ENCODE measurements at places on chromosomes 3 and 15.

DNA sequence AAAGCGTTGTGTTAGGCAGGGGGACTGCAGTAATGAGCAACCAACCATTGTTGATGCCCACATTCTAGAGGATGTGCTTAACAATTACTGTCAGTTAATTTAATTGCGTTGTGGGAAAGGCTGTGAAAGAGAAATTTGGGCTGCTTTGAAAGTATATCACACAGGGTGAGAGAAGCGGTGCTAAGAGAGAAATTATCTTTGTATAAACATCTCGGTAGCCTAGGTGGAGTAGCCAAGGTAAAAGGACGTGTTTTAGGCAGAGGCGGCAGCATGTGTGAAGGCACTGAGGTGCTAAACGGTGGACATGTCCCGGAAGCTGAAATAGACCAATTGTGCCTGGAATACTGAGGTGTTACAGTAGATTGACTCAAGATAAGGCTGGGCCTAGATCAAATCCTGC lies 71.9 kb downstream of the UBE2E2 start:
- no peak for DNase-seq

DNA sequence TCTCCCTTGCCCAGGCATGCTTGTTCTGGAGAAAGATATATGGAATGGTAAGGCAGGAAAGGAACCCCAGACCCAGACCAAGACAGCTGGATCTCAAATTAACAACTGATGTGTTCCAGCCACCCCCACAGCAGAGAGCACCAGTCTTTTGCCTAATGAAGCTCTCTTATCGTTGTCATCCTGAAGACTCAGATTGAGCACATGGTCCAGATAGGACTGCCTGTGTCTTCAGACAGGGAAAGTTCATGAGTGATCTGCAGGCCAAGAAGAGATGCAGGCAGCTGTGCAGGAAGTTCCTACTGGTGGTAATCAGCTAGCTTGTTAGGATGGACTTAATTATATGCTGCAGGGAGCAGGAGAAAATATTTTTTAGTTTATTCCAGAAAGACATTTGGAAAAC lies 53.3 kb downstream of the PPP2R3A start:
- peak; percentile 15 for DNase-seq

GRCh38 chr3:67875858-67876257 lies 221.4 kb upstream of the SUCLG2 start:
- no peak for DNase-seq

- DNase-seq, result no peak
Measured at GRCh38 chr15:58491499-58492202, 59.9 kb downstream of the LIPC start.

GRCh38 chr3:101170806-101171558 lies 149.4 kb downstream of the IMPG2 start:
- no peak for DNase-seq

DNA sequence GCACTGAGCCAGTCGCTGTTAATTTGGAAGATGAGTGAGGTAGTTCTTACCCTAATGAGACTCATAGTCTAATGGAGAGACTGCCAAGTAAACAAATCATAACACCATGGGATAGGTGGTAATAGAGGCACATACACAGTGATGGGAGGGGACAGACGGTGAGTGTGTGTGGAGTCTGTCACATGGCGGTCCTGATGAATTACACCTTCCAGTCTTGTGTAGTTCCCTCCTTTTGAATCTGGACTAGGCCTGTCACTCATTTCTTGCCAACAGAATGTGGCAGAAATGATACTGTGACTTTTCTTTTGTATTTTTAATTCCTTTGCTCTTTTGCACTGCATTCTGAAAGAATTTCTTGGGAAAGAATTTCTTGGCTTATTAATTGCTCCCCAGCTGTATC lies 78.1 kb downstream of the NR1D2 start:
- no peak for DNase-seq

DNA sequence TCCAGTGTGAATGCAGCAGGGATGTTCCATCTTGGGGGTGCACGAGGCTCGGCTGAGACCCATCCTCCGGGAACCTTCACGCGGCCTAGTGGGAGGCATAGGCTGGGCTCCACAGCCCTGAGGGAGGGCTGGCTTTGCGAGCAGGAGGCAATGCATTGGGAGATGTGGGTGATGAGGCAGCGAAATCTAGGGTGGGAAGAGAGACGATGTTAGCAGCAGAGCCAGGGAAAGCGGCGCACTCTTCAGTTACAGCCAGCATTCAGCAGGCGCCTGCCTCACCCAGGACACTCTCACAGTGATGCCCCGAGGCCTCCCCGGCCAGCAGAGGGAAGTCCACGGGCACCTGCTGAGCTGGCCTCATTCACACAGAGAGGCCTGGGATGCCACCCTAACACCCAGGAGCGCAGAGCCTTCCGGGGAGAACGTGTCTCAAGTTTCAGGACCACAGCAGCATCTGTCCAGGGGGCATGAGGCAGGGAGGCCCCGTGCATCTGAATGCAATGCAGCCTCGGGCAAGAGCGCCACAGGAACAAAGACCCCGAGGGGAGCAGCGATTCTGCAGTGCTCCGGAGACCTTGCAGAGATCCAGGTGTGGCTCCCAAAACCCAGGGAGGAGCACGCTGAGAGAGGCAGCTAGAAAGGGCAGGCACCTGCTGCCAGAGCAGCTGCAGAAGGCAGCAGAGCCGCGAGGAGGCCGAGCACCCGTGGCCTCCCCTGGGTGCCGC lies 102.4 kb downstream of the NUP210 start:
- no peak for DNase-seq

DNA sequence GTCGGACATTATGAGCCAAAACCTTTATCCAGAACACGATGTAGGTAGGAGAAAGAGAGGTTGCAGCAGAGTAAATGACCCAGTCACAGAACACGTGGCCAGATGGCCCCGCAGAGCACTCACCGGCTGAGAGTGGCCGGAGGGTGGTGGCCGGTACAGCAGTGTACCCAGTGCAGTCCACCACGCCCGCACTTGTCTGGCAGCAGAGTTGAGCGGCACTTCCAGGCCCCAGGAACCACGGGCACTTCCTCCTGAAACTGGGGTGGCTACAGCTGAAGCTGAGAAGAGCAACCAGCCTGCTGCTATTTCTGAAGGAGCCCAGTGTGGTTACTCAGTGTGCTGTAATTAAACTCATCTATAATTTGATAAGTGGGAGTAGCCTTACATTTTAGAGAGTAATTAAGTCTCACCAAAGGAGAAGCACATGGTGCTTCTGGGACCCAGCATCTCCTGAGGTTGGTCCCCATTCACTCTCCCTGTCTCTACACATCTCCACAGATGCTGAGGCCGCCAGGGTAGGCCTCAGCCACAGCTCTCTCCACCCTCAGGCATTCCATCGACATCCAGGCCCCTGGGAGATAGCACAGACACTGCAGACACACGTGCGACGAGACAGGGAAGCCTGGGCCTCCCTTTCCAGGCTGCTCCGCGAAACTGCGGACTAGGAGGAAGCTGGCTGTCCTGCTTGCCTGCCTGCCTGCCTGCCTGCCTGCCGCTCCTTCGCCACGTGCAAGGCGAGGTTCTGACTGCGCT lies 49.8 kb downstream of the BDH1 start:
- DNase-seq, result no peak

GRCh38 chr3:130601442-130601971 lies 84.5 kb downstream of the COL6A6 start:
- DNase-seq, result no peak

DNA sequence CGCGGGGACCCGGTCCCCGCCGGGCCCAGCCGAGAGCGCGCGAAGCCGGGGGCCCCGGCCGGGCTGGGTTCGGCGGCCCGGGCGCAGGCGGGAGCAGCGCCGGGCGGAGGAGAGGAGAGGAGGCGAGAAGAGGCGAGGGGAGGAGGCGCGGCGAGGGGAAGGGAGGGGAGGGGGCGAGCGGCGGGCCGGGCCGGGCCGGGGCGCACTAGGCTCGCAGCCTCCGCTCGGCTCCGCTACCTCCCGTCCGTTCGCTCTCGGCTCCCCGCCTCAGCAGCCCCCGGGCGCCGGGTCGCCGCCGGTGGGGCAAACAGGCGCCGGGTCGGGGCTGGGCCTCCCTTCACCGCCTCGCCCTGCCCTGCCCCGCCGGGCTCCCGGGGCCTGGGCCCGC lies 351 bp downstream of the INSYN1 start:
- DNase-seq, result peak; percentile 22

DNA sequence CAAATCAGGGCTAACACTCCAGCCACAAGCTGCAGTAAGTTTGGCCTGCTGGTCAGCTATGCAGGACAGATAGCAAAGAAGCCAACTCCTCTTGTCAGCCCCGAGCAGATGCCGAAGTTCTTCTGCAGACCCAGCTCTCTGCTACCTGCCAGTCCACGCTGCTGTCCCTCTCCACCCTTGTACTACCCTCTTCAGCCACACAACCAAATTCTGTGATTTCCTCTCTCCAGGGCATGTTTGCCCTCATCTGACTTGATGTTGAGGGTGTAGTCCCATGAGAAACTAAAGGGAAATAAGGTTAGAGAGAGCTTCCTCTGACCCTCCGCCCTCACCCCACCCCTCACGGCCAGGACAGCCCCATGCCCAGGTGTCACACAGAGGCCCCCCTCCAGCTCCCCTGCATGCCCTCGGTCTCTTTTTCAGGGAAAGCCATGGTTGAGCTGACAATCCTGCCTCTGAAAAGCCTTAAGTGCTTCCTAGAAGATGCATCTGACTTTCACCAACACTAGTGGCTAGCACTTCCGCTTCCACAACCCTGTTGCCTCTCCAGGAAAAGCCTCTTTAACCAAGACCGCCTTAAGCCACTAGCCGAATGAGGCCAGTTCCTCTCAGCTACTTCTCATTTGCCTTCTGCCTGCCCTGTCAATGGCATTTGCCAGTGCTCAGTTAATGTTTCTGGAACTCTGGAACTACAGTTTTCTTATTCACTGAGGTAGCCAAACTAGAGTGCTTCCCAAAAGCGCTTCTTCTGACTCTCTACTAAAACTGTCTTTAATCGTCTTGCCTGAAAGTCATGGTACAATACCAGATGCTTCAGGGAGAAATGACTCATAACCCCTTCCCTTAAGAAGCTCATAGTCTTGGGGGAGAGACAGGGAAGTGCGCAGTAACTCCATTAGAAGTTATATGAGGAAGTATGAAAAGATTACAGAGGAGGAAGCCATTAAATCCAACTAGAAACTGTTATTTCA lies 300.4 kb upstream of the STT3B start:
- DNase-seq, result no peak

DNA sequence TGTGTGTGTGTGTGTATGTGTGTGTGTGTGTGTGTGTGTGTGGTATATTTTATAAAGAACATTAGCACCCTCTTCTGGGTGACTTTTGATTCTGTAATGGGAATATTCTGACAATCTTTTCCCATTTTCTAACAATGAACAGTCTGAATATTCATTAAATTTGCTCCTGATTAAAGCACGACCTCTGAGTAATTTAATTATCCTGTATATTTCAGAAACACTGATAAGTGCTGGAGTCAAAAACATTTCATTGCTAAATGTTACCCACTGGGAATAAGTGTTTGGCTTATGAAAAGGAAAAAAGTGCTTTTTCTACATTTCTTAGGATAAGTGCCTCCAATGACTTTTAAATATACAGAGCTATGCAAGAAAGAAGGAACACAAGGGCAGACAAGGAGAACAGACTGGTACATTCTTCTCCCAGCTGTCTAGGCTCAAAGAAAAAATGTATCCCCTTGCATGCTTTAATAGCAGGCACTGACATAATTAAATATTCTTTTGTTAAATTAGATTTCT lies 32.3 kb upstream of the SYNPR start:
- no peak for DNase-seq

GRCh38 chr15:69666441-69666882 lies 213.8 kb downstream of the RPLP1 start:
- DNase-seq, result peak; percentile 57

- DNase-seq, result peak; percentile 51
Measured at GRCh38 chr15:33243393-33243792, 48.9 kb upstream of the FMN1 start.

DNA sequence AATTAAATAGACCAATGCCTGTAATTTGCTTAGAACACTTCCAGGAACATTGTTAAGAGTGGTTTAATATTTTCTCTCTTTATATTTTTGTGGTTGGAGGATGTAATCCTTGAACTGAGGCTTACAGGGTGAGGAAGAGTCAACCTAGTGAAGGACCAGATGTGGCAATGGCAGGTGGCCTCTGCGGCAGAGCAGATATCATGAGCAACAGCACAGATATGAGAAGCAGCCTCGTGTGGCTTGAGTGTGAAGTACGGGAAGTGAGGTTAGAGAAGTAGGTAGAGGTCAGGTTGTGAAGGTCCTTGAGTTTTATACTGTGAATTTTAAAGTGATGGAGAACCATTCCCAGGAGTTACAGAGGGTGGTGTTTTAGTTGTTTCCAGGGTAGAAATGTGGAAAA lies 417.6 kb upstream of the SUCLG2 start:
- DNase-seq, result no peak

- DNase-seq, result no peak
Measured at GRCh38 chr15:62565634-62566026, 400.5 kb upstream of the C2CD4B start.

DNA sequence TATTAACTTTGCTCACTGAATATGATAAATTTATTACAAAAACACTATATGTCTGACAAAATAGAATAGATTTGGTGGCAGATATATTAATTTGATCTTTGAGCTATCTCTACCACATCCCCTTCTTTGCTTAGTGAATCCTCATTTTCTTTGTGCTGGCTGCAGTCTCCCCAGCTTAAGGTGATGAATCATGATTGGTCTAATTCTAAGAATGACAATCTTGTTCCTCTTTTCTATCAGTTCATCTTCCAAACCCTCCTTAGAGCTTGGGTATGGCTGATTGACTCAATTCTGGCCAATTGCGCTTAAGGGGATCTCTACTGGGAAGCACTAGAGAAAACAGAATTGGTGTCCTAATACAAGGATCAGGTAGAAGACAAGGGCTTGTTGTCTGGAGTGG lies 309.6 kb upstream of the GOLIM4 start:
- DNase-seq, result no peak

GRCh38 chr15:42148808-42149492 lies 7.5 kb downstream of the PLA2G4F start:
- no peak for DNase-seq

- no peak for DNase-seq
Measured at GRCh38 chr3:134598763-134599545, 51.9 kb downstream of the KY start.

DNA sequence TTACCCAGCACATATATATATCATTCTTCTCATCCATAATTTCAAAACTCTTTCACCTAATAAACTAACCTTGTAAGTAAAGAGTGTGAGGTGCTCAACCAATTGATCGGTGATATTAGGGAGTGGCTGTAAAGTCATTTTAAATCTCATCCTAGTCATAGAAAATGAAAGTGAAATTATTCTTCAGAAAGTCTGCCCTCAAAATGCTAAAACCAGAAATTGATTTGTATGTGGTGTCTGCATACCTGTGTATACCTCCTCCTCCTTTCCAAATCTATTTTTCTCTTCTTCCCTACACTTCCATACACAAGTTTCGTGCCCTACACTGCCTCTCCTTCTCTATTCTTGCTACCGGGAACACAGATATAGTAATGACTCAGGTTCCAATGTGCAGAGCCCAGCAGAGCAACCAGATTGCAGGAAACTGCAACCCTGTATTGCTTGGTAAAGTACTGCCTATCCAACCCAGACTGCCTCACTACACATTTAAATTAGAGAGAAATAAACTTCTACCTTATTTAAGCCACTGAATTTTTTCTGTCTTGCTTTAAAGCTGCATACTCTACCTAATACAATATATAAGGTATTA lies 7.4 kb upstream of the TBC1D5 start:
- no peak for DNase-seq
